CD8-positive, alpha-beta memory T cell (primary cell): ENCODE measurements at places on chromosomes 1 and 21. TPM values are rescaled to one million over a fixed set of nuclear protein-coding genes. Genes with fewer than 3 reads are reported as not detected.

DNA sequence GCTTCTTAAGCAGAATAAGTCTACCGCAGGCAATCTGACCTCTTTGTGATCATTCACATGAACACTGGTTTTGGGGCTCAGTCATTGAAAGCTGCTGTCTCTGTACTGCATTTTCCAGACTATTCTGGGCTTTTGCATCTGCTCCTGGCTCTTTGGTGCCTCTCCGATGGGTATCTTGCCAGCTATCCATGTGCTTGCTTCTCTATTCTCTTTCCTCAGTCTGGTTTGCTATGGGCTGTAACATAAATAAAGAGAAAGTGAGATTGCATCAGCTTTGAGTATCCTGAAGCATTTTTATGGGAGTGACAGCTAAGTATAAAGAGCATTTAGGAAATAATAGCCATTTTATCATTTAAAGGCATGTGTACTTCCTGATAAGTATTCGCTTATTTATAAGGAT lies 70.7 kb downstream of the C1orf21 start:
- H3K27ac ChIP-seq = no peak overlapping the region
- H3K4me3 ChIP-seq = no peak overlapping the region
- H3K27me3 ChIP-seq = no peaks in the 10 kb centered on the region
- H3K4me1 ChIP-seq = no peaks in the 10 kb centered on the region
- DNase-seq = no peak
- H3K36me3 ChIP-seq = no peaks in the 10 kb centered on the region

DNA sequence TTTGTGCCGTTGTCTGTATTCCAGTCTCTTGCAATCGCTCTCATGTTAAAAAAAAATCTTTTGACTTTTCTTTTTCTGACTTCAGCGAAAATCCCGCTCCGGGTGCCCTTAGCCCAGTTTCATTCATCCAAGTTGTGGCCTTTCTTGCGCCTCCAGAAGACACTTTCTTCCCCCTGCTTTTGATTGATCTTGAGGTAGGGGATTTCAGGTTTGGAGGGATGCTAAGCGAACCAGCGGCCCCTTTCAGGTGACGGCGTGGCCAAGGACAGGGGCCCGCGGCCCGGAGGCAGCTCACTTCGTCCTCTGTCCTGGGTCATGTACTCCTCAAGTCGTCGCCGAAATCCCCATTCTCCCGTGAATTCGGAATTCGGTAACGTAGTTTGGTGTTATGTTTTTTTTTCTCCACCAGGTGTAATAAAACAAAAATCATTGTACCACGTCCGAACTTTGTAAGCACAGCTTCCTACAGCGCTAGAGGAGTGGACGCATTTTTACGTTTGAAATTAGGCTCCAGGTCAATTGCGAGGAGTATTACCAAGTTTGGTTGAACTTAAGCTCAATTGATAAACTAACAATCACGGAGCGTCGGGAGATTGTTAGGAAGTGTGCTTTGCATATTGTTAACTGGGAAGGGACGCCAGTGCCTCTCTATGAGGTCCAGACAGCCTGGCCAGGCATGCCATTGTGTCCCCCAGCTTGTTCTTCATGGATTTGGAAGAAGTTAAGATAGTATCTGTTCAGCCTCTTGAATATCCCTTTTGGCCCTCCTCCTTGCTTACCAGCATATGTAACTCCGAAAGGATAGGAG lies 1.1 kb downstream of the MRPS6 start:
- DNase-seq = no peak
- H3K4me3 ChIP-seq = peak overlapping the region; percentile 61
- no peaks in the 10 kb centered on the region for H3K27me3 ChIP-seq
- H3K36me3 ChIP-seq = no peaks in the 10 kb centered on the region
- peaks cover 50% of the 10 kb centered on the region for H3K4me1 ChIP-seq

GRCh38 chr1:10065344-10065685 lies 32.6 kb downstream of the UBE4B start:
- no peaks in the 10 kb centered on the region for H3K4me1 ChIP-seq
- no peak overlapping the region for H3K27ac ChIP-seq
- no peak overlapping the region for H3K4me3 ChIP-seq
- no peaks in the 10 kb centered on the region for H3K27me3 ChIP-seq

The EVA1B gene
- 13.6 TPM for total RNA-seq

The HSD3B1 gene
- total RNA-seq = not detected

GRCh38 chr1:106615473-106615872 lies 441.0 kb upstream of the PRMT6 start:
- H3K27me3 ChIP-seq = no peaks in the 10 kb centered on the region
- DNase-seq = no peak
- H3K4me3 ChIP-seq = no peak overlapping the region
- H3K36me3 ChIP-seq = no peaks in the 10 kb centered on the region
- H3K27ac ChIP-seq = no peak overlapping the region

The GJB5 gene
- not detected for total RNA-seq

DNA sequence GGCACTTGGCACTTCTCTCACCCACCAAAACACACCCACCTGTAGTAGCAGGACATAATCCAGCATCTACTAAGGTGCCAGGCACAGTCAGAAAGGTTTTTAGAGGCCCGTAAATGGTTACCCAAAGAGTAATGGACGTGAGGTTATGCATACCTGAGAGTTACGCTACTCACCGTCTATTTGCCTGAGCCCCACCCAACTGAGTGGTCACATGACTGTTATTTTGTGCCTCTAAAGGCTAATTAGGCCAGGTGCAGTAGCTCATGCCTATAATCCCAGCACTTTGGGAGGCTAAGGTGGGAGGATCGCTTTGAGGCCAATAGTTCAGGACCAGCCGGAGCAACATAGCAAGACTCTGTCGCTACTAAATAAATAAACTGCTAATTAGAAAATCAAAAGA lies 11.0 kb downstream of the LMX1A start:
- DNase-seq = no peak
- no peaks in the 10 kb centered on the region for H3K4me1 ChIP-seq
- no peaks in the 10 kb centered on the region for H3K36me3 ChIP-seq
- peaks cover 9% of the 10 kb centered on the region for H3K27me3 ChIP-seq

The KCNA3 gene
- total RNA-seq = 38.4 TPM

The FMO3 gene
- total RNA-seq = not detected

- H3K27ac ChIP-seq = peak overlapping the region; percentile 74
- no peak for DNase-seq
- H3K27me3 ChIP-seq = no peaks in the 10 kb centered on the region
- H3K36me3 ChIP-seq = no peaks in the 10 kb centered on the region
- no peak overlapping the region for H3K4me3 ChIP-seq
Measured at GRCh38 chr1:116502671-116503314, 68.0 kb downstream of the CD58 start.

The AIRE gene
- total RNA-seq = not detected
